Type B pancreatic cell (in vitro differentiated cells): ENCODE measurements at places on chromosomes 2 and 18.

DNA sequence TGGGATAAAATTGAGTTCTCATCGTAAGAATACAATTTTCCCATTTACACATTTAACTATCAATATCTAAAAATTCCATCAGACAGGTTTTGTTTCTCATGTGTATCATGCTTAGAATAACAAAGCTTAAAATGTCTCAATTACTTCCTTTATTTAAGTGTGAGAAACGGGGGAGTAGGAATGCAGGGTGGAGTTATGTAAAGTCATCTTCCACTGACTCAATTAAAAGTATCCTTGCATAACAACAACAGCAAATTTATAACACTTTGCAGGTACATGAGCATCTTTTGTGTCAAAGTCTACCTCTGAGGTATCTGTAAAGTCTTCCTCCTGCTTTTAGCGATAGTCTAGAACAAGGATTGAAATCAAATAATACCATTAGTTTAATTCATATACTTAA is 327.1 kb downstream of the EPHA4 start:
- DNase-seq, result no peak

DNA sequence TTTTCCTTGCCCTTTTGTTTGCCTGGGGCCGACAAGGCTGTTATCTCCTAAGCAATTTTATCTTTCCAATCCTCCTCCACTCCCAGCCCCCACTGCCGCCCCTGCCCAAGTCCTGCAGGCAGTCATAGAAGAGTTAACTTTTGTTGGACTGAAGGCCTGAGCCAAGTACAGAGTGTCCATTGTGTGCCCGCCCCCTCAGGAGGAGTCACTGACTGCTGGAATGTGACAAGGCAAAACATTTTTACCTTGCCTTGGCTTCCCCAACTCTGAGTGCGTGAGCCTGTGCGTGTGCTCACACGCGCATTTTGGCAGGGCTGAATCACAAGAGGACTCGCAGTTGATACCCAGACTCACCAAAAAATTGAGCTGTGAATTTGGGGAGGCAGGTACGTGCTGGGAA is 16.2 kb downstream of the SETBP1 start:
- no peak for DNase-seq

- no peak for DNase-seq
These were observed 144.1 kb downstream of the EVA1A start for GRCh38 chr2:75416420-75417342.

DNA sequence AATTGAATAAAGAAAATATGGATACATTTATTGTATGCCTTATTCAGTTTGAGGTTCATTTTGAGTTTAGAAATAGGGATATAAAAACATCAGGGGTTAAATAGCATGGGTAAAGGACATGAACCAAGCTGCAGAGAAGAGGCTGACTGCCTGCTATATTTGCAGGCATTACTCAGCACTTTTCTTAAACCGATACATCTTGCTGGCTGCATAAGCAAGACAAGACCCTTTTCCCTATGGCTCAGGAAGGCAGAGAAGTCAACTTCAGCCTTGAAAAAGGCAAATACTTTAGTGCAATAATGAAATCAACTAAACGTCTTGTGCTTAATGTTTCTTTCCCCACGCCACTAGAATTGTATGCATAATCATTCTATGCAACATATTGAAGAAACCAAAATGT is 36.4 kb downstream of the SCN1A start:
- no peak for DNase-seq
